CD4-positive, CD25-positive, alpha-beta regulatory T cell (primary cell): ENCODE measurements at places on chromosomes 2 and 18. TPM values are rescaled to one million over a fixed set of nuclear protein-coding genes. Genes with fewer than 3 reads are reported as not detected.

GRCh38 chr2:235577404-235578330 is 83.8 kb downstream of the AGAP1 start:
- no peak overlapping the region for H3K27ac ChIP-seq
- no peaks in the 10 kb centered on the region for H3K4me1 ChIP-seq
- no peaks in the 10 kb centered on the region for H3K36me3 ChIP-seq
- H3K4me3 ChIP-seq = no peak overlapping the region

- H3K27me3 ChIP-seq = no peaks in the 10 kb centered on the region
- peaks cover 39% of the 10 kb centered on the region for H3K4me1 ChIP-seq
- DNase-seq = no peak
- no peaks in the 10 kb centered on the region for H3K36me3 ChIP-seq
These were observed 50.8 kb upstream of the PEX13 start for GRCh38 chr2:60966507-60967405.

Gene TGFA
- 0.42 TPM for total RNA-seq

Gene GREB1L
- total RNA-seq = not detected

DNA sequence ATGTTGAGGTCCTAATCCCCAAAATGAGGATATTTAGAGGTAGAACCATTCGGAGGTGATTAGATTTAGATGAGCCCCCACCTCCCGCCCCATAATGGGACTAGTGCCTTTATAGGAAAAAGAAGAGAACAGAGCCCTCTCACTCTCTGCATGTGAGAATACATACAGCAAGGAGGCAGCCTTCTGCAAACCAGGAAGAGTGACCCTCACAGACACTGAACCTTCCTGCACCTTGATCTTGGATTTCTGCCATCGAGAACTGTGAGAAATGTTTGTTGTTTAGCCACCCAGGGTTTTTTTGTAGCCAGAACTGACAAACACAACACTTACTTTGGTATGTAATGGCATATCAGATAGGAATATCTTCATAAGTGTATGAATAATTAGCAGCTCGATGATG is 83.7 kb downstream of the XIRP2 start:
- no peak overlapping the region for H3K4me3 ChIP-seq
- H3K27ac ChIP-seq = no peak overlapping the region
- no peaks in the 10 kb centered on the region for H3K36me3 ChIP-seq

DNA sequence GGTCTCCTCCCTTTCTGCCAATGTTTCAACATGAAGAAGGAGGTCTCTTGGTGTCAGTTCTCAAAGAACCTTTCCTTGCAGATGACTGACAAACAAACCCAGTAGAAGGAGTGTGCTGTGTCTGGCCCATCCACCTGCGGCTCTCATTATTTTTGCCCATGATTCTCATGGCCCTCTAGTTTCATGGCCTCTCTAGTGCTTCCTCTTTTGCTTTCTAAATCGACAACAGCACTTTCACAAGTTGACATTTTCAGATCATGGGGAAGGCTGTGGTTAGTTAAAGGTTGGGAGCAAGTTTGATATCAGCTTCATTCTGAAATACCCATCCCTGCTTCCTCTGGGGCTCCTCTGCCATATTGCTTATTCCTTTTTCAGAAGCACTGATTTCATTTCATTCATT is 805.2 kb downstream of the SLC4A3 start:
- no peak overlapping the region for H3K27ac ChIP-seq
- H3K4me3 ChIP-seq = no peak overlapping the region
- H3K4me1 ChIP-seq = no peaks in the 10 kb centered on the region
- no peaks in the 10 kb centered on the region for H3K36me3 ChIP-seq
- H3K27me3 ChIP-seq = no peaks in the 10 kb centered on the region
- DNase-seq = no peak
